NCI-H2029 treated with DMSO at 0.1 percent for 48 hours (cell line): ENCODE measurements at places on chromosomes 6 and 20.

- no peak for DNase-seq
Observed at GRCh38 chr6:50333696-50334095, 284.0 kb upstream of the DEFB112 start.

DNA sequence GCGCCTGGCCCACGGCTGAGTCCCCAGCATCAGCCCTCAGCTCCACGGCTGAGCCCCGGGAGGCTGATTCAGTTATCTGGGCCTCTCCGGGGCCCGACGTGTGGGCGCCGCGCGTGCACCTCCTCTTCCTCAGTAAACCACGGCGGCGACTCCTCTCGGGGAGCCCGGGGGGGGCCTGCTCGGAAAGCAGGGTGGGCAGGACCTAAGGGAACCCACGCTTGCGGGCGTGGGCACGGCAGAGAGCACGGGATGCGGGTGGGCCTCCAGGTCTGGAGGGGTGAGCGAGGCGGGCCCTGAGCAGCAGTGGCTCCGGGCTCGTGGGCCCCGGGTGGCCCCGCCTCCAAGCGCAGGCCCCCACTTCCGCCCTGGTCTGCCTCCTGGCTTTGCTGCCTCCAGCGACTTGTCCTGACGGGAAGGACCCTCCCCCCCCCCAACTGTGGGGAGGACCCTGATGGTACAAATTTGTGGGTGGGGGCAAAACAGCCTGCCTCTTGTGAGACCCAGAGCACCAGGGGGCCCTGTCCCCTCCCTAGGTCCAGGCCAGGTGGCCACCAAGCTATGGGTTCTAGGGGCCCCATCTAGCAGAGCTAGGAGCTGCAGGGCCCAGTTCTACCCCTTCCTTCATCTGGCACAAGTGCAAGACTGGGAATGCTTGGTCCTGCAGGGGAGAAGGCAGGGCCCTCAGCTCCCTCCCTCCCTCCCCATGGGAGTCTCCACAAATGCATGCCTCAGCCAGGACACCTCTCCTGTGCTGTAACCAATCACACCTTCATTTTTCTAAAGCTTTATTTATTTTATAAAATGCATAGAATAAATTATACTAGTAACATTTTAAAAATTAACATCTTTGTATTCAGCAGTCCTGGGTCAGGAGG, 16.9 kb downstream of the UCKL1 start:
- no peak for DNase-seq

- DNase-seq, result no peak
Observed at GRCh38 chr6:43442935-43443334, 12.4 kb downstream of the DLK2 start.

- DNase-seq, result no peak
Observed at GRCh38 chr6:145031962-145032361, 703.4 kb downstream of the EPM2A start.

DNA sequence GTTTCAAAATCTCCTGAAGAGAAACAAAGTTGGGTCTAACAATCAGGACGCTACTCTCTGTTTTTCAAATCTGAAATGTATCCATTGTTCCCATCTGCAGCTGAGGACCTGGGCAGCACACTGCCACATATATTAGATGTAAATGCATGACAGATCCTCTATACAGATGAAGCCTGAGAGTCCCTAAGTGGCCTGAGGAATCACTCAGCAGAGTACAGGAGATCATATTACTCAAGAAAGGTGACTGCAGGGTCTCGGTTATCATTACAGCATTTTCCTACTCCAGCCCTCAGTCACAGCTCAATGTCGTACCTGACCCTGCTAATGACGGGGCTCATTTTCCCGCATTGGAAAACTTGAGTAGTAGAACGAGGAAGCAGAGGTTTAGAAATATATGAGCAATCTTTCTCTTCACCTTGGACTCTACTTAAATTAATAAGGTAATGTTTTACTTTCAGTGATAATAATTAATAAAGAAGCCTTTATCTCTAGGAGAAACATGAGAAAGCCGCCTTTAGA, 256.2 kb upstream of the IRAK1BP1 start:
- DNase-seq, result no peak

- no peak for DNase-seq
Observed at GRCh38 chr6:28134015-28134414, 7.7 kb upstream of the ZKSCAN8 start.

DNA sequence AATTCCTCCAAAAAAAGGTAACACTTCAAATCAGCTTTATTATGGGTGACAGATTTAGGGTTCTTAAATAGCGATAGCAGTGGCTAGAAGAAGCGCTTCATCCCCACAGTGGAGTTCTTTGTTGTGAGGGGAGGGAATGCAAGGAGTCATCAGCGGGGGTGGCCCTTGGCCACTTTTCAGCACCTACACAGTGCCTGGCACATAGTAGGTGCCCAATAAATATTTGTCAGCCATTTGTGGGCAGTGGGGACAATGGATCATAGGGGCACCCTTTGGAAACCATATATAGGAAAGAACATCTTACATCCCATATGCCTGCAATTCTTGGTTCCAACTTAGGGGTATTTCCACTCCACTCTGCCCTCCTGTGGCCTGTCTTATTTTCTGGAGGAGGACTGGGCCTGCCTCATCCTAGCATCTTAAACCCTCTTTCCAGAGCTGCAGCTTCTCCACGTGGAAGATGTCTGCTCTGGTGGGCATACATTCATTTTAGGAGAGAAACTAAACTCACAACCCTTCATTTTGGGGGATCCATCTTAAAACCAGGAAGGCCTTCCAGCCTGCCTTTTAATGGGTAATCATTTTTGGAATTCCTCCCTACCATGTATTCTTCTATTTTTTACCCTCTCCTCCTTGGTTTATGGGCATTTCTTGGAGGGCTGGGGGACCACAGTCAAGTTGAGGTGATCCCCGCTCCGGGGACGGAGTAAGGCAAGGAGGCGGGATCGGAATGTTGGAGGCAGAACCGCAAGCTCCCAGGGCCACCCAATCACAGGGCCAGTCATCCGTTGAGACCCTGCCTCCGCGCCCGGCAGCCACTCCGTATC, 2.6 kb upstream of the GPSM3 start:
- no peak for DNase-seq

DNA sequence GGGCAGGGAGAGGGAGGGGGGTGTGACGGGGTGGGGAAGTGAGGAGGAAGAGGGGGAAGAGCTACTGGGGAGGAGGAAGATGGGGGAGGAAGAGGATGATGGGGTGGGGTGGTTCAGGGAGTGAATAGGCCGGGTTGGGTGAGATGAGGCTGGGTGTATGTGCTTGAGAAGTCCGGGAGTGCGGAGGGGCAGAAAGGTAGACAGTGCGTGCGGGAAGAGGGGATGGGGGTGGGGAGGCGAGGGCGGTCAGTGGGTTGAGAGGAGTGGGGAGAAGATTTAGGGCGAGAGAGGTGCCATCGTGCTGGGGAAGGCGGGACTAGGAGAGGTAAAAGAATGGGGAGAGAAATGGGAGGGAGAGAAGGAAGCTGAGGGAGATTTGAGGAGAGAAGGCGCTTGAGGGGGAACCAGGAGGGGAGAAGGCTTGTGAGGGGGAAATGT, 30.9 kb upstream of the NOTCH4 start:
- DNase-seq, result no peak

DNA sequence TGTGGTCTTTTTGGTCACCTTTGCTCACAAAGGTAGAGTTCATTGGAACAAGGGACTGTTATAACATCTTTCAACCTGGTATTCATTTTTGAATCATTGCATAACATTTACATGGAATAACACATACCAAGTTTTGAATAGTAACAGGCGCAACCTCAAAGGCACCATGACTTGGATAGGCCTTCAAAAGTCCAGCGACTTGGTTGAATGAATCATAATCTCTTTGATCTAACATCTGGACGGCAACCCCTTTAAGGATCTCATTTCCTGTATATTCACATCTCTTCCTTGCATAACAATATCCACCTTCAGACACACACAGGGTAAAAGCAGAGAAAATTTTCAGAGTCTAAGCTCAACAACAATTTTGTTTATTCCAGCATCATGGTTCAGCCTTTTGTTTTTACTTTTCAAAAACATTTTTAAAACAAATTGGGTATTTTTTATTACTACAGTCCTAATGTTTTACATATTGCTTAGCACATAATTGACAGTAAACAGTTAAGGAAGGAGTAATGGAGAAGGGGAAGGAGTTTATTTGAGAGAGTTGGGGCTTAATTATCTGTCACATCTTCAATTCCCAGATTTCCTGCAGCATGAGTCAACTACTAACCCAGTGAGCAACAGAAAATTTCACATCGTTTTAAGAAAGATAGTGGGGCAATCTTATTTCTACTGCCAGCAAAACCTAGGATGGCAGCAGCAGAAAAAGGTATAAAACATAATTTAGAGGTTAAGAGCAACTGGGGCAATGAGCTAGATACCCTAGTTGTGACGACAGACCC, 41.8 kb upstream of the F13A1 start:
- DNase-seq, result no peak

- DNase-seq, result no peak
Observed at GRCh38 chr20:34990661-34991214, 35.1 kb downstream of the MYH7B start.

DNA sequence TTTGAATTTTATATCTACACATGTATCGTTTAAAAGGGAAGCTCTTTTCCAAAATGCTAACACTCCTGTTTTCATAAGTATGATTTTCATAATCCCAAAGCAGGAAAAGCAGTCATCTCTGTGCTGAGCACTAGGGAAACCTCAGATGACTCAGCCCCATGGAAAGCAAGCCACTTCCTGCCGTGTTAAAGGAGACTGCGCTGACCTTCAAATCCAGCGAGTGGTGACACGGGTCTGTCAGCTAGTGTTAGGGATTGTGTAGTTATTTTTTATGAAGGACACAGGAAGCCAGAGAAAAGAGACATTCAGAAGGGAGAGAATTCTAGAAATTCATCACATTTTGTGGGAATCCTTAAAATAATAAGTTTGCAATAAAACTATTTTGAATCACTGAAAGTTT, 57.0 kb upstream of the CD93 start:
- peak; percentile 11 for DNase-seq

- DNase-seq, result no peak
Observed at GRCh38 chr20:40769677-40770285, 80.7 kb upstream of the MAFB start.

DNA sequence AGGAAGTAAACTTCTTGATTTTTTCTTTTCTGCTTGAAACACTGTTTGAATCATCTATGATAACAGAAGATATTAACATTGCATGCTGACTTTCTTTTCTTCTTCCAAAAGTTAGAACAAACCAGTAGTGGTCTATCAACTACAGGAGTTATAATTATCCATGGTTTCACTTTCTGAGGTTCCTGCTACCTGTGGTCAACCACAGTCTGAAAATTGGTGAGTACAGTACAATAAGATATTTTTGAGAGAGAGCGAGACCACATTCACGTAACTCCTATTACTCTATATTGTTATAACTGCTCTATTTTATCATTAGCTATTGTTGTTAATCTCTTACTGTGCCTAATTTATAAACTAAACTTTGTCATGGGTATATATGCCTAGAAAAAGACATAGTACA, 86.1 kb downstream of the MAP7 start:
- no peak for DNase-seq

GRCh38 chr6:72440611-72441010, 181.3 kb upstream of the KCNQ5 start:
- no peak for DNase-seq

DNA sequence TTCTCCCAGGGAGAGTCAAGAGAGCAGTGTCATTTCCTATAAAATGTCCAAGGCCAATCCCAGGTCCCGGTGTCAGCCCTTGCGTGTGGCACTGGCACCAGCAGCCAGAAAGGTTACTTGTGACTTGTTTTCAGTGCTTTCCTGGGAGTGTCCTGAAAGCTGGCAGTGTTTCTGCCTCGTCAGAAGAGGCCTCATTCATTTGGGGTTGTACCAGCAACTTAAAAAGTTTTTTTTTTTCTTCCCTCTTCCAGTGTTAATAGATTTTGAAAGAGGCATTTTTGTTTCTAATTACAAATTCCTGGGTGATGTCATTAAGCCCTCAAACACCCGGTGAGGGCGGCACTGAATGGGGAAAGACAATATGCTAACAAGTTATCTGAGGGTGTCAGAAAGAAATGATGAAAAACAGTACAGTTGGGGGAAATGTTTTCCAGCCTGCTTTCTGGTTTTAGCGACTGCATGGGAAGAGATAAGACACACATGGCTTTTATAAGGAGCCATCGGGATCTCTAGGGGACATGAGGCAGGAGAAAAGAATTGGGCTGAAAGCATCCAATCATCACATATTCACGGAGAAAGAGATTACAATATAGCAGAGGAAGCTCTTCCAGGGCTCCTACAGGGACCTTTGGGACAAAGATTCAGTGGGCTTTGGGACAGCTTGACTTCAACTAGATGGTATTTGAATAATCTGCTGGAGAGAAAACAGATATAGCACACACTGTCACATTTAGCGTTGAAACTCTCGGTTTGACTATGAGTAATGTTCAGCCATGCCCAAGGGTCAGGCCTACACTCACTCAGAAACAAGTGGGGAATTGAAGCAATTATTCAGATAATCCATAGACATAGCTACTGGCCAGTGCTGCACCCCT, 153.0 kb downstream of the BCAS1 start:
- DNase-seq, result no peak

GRCh38 chr6:85892346-85892745, 249.7 kb upstream of the SYNCRIP start:
- DNase-seq, result no peak

GRCh38 chr6:91965872-91966271, 1379.0 kb upstream of the MAP3K7 start:
- DNase-seq, result no peak

- no peak for DNase-seq
Observed at GRCh38 chr6:167678102-167679101, 148.3 kb upstream of the AFDN start.
